ENCODE measurements at places on chromosomes 5 and 9.

DNA sequence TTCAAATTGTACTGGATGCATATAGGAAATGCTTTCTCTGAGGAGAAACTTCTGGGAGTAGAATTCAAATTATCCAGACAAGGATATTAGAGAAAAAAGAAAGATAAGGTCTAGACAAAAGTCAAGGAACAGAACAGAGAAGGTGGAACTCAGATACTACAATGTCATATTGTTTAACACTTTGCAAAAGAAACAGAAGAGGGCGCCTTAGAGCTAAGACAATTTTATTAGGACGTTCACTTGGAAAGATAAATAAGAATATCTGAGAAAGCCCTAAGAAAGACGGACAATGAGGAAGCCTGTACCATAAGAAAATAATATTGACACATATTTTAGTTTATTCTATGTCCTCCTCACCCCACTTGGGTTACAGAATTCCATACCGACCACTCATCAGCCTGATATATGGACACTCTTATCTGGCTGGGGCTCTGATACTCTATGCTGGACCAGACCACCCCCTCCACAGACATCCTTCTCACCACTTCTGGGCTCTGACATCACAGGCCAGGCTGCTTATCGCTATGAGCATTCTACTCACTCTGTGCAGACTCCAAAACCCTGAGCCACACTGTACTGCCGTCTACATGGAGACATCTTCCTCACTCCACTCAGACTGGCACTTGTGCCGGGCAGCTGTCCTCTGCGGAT is 9.1 kb upstream of the AK3 start:
- peak; percentile 40 for DNase-seq

DNA sequence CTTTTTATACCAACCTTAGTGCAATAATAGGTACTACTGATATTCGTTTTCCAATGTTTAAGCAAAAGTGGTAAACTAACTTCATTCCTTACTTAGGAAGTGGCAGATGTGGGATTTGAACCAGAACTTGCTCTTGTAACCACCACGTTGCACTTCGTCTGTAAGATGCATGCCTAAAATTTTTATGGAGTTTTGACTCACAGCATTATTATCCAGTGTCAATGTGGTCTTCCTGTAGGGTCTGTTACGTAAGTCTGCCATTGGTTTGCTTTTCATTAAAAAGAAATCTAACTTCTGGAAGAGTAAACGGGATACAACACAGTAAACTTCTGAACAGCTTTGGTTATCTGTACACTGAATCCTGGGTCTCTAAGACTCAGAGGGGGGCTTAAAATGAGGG is 521.0 kb upstream of the WWC1 start:
- no peak for DNase-seq

DNA sequence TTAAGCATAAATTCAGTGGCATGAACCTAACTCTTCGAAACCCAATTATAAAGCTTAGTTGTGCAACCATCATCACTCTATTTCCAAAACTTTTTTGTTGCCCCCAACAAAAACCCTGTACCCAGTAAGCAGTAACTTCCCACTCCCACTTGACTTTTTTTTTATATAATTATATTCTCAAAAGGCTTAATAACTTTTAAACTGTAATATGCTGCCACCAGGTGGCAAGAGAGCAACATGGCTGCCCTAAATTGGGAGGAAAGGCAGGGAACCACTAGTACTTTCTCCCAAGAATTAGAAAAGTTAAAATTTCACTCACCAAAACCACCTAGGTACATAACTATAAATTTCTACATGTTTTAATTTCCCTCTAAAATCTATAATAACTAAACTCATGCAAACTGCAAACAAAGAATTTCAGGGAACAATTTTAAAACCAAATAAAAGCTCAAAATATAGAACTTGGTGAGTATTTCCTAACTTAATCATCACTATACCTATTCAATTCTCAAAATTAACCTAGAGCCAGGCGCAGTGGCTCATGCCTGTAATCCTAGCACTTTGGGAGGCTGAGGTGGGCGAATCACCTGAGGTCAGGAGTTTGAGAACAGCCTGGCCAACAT is 50.2 kb upstream of the RNF38 start:
- DNase-seq, result no peak

- DNase-seq, result no peak
These were observed 153.2 kb upstream of the FBXL7 start for GRCh38 chr5:15346738-15347137.

- no peak for DNase-seq
These were observed 332.6 kb downstream of the CCDC171 start for GRCh38 chr9:15885464-15885863.

- no peak for DNase-seq
These were observed 56.1 kb downstream of the GRIA1 start for GRCh38 chr5:153546566-153546965.

DNA sequence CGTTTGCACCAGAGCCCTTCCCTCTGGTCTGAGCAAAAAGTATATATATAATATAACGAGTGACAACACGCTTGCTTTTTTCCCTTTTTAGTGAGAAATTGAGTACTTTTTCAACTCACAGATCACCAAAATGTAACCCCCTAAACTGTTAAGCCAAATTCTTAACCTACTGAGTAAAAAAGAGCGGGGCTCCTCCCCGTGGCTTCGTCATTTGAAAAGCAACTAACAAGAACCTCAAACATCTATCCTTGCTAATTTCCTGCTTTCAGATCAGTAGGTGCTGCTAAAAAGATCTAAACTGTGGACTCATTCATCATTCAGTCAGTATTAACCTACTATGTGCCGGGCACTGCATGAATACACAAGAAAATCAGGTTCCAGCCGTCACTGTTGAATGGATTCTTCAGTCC is 1.0 kb upstream of the PTBP3 start:
- peak; percentile 55 for DNase-seq

GRCh38 chr5:178293815-178294214 is 61.2 kb upstream of the PHYKPL start:
- no peak for DNase-seq

DNA sequence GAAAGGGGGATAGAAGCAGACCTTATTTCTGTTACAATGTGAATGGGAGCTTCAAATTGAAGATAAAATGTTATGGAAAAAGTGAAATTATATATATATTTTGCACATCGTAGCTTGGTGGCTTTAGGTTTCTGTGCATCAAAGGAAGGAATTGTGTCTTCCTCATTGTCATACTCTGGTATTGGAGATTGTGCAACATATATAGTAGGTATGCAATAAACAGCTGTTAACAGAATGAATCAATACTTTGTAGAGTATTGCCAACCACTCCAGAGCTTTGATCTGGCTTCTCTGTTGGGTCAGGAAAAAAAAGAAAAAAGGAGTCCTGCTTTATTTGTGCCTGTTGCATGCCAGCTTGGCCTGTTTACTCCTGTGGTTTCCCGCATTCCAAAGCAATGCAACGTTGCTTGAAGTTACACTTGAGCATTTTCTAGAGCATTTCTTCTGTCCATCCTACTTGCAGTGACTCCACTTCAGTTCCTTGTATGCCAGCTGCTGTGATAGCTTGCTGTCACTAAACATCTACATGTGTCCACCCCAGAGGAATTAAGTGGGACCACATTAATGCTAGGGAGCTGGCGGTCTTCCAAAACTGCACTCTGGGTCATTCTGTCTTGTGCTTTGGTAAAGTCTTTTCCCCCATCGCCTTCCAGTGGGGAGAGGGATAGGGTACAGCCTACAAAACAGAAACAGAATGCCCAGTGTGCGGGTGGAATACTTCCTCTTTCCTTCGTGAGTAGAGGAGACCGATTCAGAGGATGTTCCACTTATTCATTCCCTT is 62.0 kb upstream of the MEF2C start:
- DNase-seq, result no peak

GRCh38 chr5:138658676-138659075 is 83.5 kb upstream of the HSPA9 start:
- no peak for DNase-seq

DNA sequence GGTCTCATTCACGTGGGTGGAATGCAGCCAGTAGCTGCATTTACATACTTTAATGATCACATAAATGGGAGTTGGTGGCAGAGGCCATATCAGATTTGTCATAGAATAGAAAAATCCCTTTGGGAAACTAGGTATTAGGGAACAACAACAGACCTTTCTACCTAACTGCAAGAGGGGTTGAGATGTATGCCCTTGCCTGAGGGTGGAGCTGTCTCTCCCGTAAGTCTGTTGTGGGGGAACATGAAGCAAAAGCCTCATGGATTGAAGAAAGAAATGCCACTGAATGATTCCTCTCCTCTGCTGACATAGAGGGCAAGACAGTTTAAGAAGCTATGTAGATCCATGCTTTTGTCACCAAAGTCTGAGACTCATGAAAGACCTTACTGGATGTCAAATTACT is 461.3 kb downstream of the SPOCK1 start:
- DNase-seq, result peak; percentile 1

DNA sequence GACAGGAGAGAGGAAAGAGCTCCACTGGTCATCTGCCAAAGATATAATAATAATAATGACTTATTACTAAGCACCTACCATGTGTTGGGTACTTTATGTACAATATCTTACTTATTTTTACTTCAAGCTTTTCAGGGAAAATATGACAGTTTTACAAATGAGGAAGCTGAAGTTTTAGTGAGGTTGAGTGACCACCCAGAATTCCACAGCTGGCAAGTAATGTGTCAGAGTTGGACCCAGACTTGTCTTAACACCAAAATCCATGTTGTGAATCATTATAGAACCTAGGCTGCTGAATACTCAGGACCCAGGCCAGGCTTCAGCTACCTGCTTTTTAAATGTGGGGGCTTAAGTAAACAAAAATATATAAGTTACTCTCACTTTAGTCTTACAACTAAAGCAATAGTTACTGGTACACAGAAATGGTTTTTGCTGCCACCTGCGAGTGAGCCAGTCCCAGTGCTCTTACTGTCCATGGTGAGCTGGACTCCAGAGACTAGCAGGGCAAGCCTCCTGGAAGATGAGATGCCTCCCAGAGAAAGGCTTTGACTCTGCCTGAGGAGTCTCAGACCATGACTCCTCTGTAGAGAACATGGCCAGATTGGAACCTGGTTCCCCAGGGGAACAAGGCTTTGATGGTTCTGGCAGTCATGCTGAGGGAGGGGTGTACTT is 29.9 kb downstream of the RUSC2 start:
- DNase-seq, result no peak

DNA sequence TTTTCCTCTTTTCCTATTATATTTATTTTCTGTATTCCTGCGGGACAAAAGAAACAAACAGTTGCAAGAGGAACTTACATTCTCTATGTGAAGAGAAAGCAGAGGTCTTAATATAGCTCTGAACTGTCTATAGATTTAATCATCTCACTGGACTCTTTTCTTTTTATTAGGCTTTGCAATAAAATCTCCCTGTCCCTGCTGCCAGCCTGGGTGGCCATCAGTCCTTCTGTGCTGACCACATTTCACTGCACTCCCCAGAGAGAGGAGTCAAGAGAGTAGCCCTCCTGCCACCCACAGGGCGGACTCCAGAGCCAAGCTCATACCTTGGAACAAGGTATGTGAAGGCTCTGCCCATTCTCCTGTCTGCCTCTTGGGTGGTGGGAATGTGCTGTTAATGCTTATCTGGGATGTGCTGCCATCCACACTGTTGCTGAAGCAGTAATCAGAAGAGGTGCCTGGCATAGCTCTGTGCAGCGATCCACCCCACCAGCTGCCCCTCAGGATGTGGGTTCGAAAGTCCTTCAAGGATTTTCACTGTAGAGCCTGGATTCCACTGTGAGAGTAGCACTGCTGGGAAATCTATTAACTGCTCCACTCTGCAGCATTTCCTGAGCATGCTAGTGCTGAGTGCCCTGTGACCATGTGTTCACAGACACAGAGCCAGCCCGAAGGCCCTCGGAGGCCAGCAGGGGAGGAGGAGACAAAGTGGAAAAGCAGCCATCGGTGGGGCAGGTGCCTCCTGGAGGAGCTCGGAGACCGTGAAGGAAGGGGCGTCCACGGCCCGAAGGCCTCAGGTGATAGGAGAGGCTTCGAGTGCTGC is 334.6 kb downstream of the MED10 start:
- no peak for DNase-seq

DNA sequence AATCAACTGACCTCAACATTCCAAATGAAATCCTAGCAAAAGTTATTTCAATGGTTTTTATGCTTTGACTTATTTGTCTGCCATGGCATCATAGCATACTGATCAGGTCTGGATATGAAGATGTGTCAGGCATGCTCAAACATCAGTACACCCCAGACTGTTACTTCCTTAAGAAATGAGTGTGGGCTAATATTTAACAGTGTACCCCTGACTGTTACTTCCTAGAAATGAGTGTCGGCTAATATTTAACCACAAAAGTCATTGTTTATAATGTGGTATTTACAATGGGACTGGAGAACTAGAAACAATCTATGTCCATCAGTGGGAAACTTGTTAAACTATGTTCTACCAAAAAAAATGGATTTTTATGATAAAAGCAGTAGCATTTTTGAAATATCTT is 38.1 kb upstream of the HNRNPA0 start:
- DNase-seq, result no peak

DNA sequence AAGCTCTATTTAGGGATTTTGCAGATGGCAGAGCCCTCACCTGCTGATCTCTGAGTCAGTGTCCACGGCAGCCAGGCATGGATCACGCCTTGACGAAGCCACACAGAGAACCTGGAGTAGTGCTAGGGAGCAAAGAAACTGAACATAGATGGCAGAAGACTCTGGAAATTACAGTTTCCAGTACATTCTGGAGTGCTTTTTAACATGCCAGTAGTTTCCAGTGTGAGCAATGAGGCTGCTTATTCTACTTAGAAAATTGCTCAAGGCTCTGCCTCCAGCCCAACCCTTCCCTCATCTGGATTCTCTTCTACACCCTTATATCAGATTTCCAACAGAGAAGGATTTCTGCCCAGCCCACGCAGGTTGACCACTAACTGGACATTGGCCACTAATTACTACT is 203.3 kb downstream of the ADAMTS12 start:
- no peak for DNase-seq

DNA sequence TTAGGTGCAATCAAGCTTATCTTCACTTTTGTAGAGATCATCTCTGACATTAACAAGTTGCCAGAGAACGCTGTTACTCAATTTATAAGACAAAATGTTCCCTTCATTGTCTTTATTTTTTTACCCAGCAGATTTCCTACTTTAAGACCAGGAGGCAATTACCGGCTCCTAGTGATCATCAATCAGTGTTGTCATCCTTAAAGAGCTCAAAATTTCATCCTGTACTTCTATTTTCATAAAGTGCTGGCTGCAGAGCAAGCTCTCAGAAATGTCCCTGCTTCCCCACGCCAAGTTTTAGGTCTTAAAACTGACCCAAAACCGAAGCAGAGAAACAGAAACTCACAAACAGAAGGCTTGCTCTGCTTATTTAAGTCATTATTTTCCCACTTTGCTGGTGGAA is 82.9 kb downstream of the PJA2 start:
- no peak for DNase-seq

All from GM13977 (cell line).